ENCODE measurements at places on chromosomes 1 and 21.

DNA sequence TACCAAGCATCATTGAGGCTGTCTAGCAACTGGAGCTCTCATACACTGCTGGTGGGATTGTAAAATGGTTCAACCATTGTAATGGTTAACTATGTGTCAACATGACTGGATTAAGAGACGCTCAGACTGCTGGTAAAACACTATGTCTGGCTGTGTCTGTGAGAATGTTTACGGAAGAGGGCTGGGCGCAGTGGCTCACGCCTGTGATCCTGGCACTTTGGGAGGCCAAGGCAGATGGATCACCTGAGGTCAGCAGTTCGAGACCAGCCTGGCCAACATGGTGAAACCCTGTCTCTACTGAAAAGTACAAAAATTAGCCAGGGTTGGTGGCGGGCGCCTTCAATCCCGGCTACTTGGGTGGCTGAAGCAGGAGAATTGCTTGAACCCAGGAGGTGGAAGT, 4.8 kb upstream of the FCRLA start:
- no peak for DNase-seq

GRCh38 chr1:77467741-77468140, 185.9 kb downstream of the AK5 start:
- DNase-seq: no peak

GRCh38 chr1:167782946-167783345, 61.2 kb downstream of the MPZL1 start:
- DNase-seq: no peak

- no peak for DNase-seq
Observed at GRCh38 chr1:46303872-46304326, 401 bp downstream of the UQCRH start.

- DNase-seq: no peak
Observed at GRCh38 chr1:240094041-240094722, 2.5 kb downstream of the FMN2 start.

DNA sequence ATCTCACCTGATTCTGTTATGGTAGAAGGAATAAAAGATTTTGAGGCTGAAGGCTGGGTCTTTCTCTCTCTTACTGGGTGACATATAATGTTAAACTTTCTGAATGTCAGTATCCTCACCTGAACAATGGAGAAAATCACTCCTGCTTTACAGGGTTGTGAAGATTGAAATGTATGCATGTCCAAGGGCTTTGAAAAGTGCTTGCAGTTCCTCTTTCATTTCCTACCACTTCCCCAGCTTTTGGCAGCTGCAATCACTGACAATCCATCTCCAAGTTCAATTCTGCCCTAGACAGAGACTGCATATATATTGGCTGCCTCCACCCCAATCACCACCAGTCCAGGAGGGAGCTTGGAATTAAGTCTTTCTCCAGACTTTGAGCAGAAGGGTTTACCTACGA, 39.8 kb downstream of the FAM78B start:
- DNase-seq: no peak

DNA sequence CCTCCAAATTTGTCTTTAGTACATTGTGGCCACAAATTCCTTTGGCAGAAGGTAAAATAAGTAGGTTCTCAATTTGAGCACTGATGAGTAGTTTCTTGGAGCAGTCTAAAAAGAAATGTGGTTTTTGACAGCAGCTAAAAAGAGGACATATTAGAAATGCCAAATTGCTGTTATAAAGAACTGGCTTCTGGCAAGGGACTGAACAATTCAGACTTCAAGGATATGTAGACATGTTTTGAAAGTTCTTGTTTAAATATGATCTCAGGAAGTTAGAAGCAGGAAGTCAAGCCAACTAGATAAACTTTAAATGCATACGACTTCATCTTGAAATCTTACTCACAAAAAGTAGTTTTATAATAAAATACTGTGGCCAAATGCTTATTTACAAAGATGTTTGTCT, 18.8 kb downstream of the C1orf52 start:
- DNase-seq: no peak

GRCh38 chr1:186033847-186034271, 299.7 kb downstream of the HMCN1 start:
- DNase-seq: no peak

- DNase-seq: no peak
Observed at GRCh38 chr1:240496941-240497340, 115.0 kb downstream of the GREM2 start.

GRCh38 chr1:94095744-94096469, 25.0 kb downstream of the ABCA4 start:
- no peak for DNase-seq

DNA sequence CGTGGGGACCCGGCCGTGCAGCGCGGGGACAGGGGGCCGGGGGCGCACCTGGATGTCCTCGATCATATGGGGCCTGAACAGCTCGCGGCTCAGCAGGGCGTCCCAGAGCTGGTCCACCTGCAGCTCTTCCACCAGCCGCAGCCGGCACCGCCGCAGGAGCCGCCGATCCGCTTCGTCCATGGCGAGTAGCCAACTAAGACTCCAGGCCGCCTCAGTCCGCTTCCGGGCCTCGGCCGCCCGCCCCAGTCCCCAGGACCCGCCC, at the start of gene CASP9:
CASP9 (minus strand) TSS at position 195 of the 262 bp plus-strand sequence; CDS start at position 180, 15 bp downstream.
- no peak for DNase-seq

DNA sequence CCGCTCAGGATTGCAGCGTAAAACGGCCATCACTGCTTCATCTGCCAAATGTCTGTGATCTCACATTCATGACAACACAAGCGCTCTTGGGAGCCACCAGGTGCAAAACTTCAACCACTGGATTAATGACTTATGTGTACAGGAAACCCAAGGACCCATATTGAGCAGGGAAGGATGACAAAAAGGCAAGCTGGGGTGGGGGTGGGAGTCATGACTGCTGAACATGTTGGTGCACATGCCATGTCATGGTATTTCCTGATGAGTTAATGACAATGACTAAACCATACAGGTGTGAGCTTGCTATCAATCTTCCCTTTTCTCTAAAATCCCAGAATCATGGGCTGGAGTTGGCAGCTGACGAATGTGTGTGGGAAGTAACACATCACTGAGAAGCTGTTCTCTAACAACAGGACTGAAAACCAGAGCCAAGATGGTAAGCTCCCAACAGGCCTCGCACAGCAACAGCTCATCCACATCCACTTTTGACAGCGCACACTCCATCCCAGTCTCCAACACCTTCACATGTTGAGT, 3.1 kb upstream of the SH2D5 start:
- no peak for DNase-seq

DNA sequence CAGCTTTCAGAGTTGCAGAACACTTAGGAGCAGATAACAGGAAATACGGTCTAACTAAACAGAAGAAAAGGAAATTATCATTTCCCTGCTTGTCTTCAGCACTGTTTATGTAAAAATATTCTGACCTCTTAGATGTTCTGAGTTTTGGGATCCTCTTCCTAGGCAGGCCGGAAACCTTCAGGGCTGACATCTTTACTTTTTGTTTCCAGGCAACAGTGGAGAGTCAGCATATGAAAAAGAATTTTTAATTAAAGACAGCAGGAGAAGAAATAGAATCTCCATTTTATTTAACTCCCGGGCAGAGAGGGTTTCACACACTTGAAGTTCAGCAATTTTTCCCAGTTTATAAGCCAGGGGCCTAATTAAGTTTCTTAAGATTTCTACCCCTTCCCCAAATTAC, 5.1 kb upstream of the RIPPLY3 start:
- no peak for DNase-seq

- DNase-seq: no peak
Observed at GRCh38 chr1:62285984-62286785, 33.0 kb downstream of the KANK4 start.
